ENCODE measurements at places on chromosomes 2 and 18. TPM values are rescaled to one million over a fixed set of nuclear protein-coding genes. Genes with fewer than 3 reads are reported as not detected.

The CYTIP gene
- total RNA-seq: 2.0 TPM

The FBXO41 gene
- total RNA-seq: 30.0 TPM

The FAM117B gene
- total RNA-seq: 50.4 TPM

The THADA gene
- 28.8 TPM for total RNA-seq

The DHRS9 gene
- total RNA-seq: 0.49 TPM

The SERPINB10 gene
- not detected for total RNA-seq

The MPP4 gene
- 0.25 TPM for total RNA-seq

The CPLX4 gene
- total RNA-seq: under 0.01 TPM

The G6PC2 gene
- not detected for total RNA-seq

The ENOSF1 gene
- 4.7 TPM for total RNA-seq

The CIB4 gene
- not detected for total RNA-seq

The SLC19A3 gene
- 1.5 TPM for total RNA-seq

The SERPINB7 gene
- not detected for total RNA-seq

The EVA1A gene
- 0.98 TPM for total RNA-seq

The ADD2 gene
- 385 TPM for total RNA-seq

The PER2 gene
- total RNA-seq: 5.9 TPM

The GGCX gene
- total RNA-seq: 13.3 TPM

The CNGA3 gene
- total RNA-seq: 2.5 TPM

The DNAJC5G gene
- not detected for total RNA-seq

The FOXI3 gene
- total RNA-seq: 0.25 TPM

The PARD6G gene
- 7.1 TPM for total RNA-seq

The OTX1 gene
- 3.4 TPM for total RNA-seq

The ANKRD36B gene
- total RNA-seq: 197 TPM

The MOCOS gene
- total RNA-seq: 0.25 TPM

The ANO7 gene
- 0.25 TPM for total RNA-seq

The ZEB2 gene
- 283 TPM for total RNA-seq

The NT5DC4 gene
- not detected for total RNA-seq

The INHA gene
- not detected for total RNA-seq

The COA5 gene
- 49.2 TPM for total RNA-seq

The POTEC gene
- total RNA-seq: not detected

The OSR1 gene
- total RNA-seq: 1.7 TPM

The CAPN10 gene
- 18.2 TPM for total RNA-seq

The ADAM23 gene
- total RNA-seq: 22.9 TPM

The TAF4B gene
- 1.5 TPM for total RNA-seq

The MGAT4A gene
- 24.8 TPM for total RNA-seq

The C1D gene
- total RNA-seq: 14.0 TPM

The EPB41L3 gene
- total RNA-seq: 39.3 TPM

The SKOR2 gene
- not detected for total RNA-seq

The KIDINS220 gene
- 583 TPM for total RNA-seq

The MFF gene
- total RNA-seq: 81.9 TPM

The PLEKHM3 gene
- total RNA-seq: 41.6 TPM

The ESPNL gene
- under 0.01 TPM for total RNA-seq

The PELI1 gene
- 54.8 TPM for total RNA-seq

The TCF7L1 gene
- total RNA-seq: 0.98 TPM

The RGPD8 gene
- 20.9 TPM for total RNA-seq

Measured in temporal lobe (tissue), 4 donors.